KBM-7 (cell line): ENCODE measurements at places on chromosomes 6 and 20.

DNA sequence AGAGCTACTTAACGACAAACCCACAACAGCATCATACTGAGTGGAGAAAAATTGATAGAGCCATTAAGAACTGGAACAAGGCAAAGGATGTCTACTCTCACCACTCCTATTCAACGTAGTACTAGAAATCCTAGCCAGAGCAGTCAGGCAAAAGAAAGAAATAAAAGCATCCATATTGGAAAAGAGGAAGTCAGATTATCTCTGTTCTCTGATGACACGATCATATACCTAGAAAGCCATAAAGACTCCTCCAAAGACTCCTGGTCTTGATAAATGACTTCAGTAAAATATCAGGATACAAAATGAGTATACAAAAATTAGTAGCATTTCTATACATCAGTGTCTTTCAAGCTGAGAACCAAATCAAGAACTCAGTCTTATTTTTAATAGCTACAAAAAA, 17.0 kb upstream of the FHL5 start:
- DNase-seq = peak; percentile 16

DNA sequence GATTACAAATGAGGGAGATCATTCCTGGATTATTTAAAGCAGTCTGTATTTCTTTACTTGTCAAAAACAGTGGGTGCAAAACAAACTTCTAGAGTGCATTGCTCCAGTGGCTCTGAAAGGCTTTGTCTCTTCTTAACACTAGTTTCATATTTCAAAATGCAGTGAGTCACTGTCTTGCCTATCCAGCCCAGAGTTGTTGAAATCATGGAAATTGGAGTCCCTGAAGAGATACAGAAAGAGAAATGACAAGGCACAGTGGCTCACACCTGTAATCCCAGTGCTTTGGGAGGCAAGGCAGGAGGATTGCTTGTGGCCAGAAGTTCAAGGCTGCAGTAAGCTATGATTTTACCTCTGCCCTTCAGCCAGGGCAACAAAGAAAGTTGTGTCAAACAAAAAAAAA, 11.3 kb downstream of the SLC2A12 start:
- no peak for DNase-seq

DNA sequence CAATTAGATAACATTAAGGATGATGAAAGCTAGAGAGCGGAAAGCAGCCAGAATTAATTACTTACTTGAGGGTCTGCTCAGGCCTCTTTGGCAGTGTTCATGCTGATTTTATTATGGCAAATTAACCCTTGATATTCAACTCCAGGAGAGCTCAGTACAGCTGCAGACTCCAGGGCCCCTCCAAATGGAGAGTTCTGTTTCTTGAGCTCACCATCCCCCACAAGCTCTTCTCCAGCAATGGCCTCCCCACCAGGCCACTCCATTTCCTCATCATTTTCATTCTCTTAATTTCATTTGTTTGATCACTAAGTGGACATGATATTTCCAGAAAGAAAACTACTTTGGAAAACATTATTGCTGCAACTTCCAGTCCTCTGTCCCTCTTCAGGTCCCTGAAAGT, 513.3 kb upstream of the NOX3 start:
- DNase-seq = no peak

GRCh38 chr6:118134206-118134605, 227.1 kb downstream of the SLC35F1 start:
- no peak for DNase-seq

GRCh38 chr20:59010995-59011873, 4.2 kb upstream of the CTSZ start:
- peak; percentile 90 for DNase-seq

- no peak for DNase-seq
Measured at GRCh38 chr6:22366214-22366613, 69.4 kb upstream of the PRL start.

DNA sequence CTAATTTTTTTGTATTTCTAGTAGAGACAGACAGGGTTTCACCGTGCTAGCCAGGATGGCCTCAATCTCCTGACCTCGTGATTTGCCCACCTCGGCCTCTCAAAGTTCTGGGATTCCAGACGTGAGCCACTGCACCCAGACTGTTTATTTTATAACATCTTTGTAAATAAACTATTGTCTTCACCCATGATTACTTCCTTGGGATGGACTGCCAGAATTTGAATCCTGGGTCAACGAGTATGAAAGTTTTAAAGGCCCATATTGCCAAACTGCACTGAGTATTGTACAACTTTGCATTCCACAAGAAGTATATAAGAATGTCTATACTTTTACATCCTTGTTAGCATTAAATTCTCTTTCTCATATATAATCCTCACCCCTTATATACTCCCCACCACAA, 38.6 kb downstream of the ZHX3 start:
- no peak for DNase-seq
